NCI-H345 (cell line): ENCODE measurements at places on chromosomes 16 and 17.

GRCh38 chr16:49970797-49971431, 54.1 kb upstream of the CNEP1R1 start:
- DNase-seq: no peak

- DNase-seq: no peak
Observed at GRCh38 chr17:10666906-10667305, 9.8 kb upstream of the MYH3 start.

- no peak for DNase-seq
Observed at GRCh38 chr16:72723781-72724180, 324.1 kb downstream of the ZFHX3 start.

DNA sequence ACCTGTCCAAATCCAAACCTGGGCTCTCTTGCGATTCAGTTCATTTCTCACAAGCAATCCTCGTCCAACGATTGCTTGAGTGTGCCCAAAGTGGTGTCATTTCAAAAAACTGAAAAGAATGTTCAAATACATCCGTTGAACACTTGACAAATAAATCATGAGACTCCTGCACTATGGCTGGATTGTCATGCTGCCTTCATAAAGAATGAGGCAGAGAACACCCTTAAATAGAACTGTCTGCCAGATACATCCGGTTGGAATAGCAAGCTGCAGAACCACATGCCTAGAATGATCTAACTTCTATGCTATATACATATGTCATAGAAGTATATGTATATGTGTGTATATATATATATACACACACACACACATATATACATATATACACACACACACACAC, 55.4 kb upstream of the HAPSTR1 start:
- DNase-seq: no peak

GRCh38 chr16:76532188-76532973, 255.2 kb downstream of the CNTNAP4 start:
- no peak for DNase-seq

DNA sequence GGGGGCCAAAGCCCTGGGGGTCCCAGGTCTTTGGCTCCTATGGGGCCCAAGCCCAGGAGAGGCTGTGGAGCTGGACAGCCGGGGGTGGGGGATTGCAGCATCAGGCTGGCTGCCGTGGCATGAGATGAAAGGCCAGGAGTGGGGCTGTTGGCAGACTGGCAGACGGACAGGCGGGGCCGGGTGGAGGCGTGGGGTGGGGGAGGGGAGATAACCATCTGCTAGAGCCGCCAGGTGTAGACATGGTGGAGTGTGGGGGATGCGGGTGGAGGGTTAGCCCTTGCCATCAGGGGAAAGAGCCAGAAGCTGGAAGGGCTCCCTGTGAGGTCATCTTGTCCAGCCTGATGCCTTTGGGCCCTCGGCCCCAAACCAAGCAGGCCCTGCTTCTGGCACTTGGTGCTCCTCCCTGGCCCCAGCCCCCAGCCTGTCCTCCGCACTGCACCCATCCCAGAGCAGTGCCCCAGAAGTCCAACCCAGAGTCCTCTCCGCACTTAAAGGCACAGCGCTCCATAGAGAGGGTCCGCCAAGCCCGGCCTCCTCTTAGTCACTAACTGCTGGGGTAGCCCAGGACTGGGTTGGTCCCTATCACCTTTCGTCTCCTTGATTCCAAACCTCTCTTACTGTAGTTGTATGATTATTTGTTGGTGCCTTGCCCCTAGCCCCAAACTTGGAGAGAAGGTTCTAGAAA, 33.3 kb upstream of the DLX4 start:
- DNase-seq: no peak

DNA sequence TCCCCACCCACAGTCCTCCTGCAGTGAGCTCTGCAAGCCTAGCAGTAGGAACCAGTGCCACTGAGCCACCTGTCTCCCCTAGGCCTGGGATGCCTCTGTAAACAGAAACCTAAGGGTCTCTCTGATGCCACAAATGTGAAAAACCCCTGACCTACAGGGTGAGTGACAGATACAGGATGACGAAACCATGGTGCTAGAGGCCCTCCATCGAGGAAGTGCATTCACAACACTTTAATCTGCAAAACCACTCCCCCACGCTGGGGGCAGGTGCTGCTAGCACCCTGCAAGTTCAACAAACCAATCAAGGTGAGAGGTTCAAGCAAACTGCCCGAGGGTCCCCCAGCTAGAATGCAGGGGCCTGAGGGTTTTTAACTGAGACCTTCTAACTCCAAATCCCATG, 59.5 kb downstream of the CDYL2 start:
- no peak for DNase-seq

- no peak for DNase-seq
Observed at GRCh38 chr17:80853076-80853475, 138.6 kb upstream of the CHMP6 start.

DNA sequence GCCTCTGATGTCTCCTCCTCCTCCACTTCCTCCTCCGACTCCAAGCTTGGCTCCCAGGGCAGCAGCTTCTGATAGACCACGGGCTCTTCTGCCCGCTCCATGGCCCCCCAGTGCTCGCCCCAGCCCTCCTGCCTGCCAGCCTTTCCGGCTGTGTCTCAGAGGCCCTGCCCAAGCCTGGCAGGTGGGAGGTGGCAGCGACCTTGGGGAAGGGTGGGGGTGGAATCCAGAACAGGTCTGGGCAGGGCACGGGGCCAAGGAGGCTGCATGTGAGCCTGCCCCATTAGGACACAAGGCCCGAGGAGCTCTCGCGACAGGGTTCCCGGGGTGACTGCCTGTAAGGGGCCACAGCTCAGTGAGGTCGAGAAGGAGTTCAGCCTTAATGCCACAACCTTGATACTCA, at the start of gene GGT6:
GGT6 (minus strand) TSS at position 157 of the 400 bp plus-strand sequence; CDS start at position 101, 56 bp downstream.
- DNase-seq: no peak

GRCh38 chr16:31148281-31148728, 1.6 kb downstream of the PRSS36 start:
- DNase-seq: no peak

DNA sequence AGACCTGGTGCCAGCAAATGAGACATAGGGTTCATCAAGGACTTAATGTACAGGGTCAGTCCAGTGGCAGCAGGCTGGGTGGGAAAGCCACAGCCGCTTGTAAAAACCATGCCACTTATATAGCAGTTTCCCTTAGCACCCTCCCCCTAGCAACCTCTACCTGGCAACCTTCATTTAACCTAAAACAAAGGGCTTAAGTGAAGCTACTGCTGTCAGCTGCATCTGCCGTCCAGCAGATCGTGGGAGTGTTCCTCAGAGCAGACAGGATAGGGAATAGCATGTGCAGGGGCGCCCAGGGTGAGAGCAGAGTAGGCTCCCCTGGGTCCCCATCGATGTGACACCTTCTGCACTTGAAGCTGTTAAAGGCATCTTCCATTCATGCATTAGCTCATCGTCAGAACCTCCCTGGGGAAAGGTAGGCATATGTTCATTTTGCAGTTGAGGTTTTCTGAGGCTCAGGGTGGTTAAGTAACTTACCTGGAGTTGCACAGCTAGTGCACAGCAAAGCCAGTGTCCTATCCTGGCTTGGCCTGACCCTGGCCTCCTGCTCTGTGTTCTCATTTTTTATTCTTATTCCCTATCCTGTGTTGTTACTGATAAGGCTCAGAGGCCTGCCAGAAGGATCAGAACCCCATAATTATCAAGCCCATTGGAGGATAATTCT, 112.5 kb downstream of the SOCS1 start:
- no peak for DNase-seq

DNA sequence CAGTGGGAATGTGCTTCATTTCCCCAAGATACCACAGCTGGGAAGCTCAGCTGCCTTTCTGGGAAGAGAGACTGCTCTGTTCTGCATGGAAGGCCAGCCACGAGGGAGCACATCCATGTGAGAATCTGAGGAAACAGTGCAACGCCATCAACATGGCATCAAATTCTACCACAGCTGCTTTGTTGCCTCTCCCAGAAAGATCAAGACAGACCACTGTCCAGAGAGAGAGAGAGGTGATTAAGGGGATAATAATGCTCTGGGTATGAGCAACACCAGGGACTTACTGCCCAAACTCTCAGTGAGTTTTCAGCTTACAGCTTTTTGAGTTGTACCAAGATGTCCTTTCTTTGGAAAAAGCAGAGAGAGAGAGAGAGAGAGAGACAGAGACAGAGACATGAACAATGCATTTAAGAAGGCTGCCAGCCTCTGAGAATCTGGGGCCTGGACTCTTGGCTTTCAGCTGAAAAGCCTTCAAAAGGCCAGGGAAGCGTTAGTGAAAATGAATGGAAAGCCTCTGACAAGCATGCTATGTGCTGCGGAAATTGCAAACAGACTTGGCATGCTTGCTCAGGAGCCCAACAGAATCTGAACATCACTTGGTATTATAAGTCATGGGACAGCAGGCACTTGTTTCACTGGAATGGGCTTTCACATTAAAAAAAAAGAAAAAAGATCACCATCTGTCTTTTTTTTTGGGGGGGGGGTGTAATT, 223.1 kb downstream of the MAP2K6 start:
- DNase-seq: no peak

DNA sequence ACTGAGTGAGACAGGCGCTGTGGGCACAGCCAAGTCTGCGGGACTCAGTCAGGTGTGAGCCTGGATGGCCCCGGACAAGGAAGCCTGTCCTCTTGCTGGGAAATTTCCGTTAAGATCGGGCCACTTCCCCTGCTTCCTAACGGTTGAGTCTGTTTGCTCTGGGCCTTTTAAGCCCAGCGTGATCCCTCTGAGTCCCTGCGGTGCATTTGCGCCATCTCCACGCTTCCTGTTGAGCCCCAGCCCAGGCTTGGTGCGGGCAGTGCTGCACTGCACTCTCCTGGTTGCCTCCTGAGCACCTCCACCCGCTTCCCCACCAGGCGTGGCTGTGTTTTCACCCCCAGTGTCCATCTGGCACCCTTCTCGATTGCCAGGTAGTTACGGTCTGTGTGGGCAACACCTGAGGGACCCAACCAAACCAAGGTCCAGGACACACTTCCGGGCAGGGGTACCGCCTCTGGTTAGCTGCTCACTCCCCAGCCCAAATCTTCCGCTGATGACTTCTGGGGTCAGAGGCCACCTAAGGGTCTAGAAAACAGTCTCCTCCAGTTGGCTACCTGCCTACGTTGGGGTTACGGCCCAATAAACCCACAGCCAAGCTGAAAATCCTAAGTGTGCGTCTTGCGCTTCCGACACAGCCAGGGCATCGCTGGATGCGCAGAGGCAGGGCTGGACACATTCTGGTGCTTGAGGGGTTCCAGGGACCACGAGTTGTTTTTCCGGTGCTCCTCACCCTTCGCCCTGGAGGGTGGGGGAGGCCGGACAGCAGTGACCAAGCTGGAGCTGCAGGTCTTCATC, 1.4 kb upstream of the SLC25A10 start:
- no peak for DNase-seq

GRCh38 chr17:27577121-27577761, 53.7 kb upstream of the LGALS9 start:
- DNase-seq: no peak

GRCh38 chr16:3013491-3013951, 798 bp downstream of the CLDN9 start:
- no peak for DNase-seq

GRCh38 chr16:71895679-71896365, 491 bp downstream of the IST1 start:
- peak; percentile 1 for DNase-seq
